SJCRH30 (cell line): ENCODE measurements at places on chromosomes 7 and 10. TPM values are rescaled to one million over a fixed set of nuclear protein-coding genes. Genes with fewer than 3 reads are reported as not detected.

- no peaks in the 10 kb centered on the region for H3K27me3 ChIP-seq
- no peaks in the 10 kb centered on the region for H3K36me3 ChIP-seq
- H3K27ac ChIP-seq: peak overlapping the region; percentile 87
- peak overlapping the region; percentile 52 for H3K4me3 ChIP-seq
- H3K4me1 ChIP-seq: peaks cover 47% of the 10 kb centered on the region
These were observed 4.9 kb downstream of the DYNC1I1 start for GRCh38 chr7:95777269-95777668.

GRCh38 chr7:26478550-26478949 is 186.9 kb downstream of the SNX10 start:
- H3K27ac ChIP-seq: no peak overlapping the region
- H3K4me3 ChIP-seq: no peak overlapping the region
- no peaks in the 10 kb centered on the region for H3K36me3 ChIP-seq
- DNase-seq: no peak

DNA sequence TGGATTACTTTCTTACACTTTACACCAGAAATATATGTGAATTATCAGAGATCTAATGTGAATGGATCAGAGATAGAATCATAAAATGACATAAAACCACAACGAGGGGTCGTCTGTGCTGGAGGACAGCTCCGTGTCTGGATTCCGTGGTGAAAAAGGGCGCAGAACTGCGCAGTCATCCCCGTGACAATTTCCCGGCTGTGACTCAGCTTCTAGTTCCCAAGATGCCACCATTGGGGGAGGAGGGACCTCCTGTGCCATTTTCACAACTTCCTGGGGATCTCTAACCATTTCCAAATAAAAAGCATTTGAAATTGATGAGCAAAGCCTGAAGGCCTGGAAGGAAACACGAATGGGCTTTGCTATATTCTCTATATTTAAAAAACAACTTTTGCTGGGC is 72.1 kb downstream of the PDGFA start:
- no peak overlapping the region for H3K27ac ChIP-seq
- H3K36me3 ChIP-seq: no peaks in the 10 kb centered on the region
- peaks cover 13% of the 10 kb centered on the region for H3K4me1 ChIP-seq
- DNase-seq: no peak

DNA sequence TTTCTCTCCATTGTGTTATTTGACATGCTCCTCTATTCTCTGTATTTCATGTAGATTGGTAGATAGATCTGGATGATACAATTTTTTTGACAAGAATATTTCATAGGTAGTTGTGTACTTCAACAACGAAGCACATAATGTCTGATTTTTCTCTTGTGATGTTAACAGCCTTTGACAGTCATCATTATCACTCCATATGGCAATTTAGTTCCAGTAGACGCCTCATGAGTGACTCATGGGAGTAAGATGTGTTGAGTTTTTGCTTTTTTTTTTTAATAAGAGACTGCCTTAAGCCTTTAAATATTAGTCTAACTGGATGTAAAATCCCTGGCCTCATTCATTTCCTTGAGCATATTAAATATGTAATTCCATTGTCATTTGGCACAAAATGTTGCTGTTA is 123.5 kb upstream of the ZNF32 start:
- DNase-seq: no peak
- H3K27me3 ChIP-seq: no peaks in the 10 kb centered on the region
- H3K27ac ChIP-seq: no peak overlapping the region
- no peaks in the 10 kb centered on the region for H3K4me1 ChIP-seq
- H3K4me3 ChIP-seq: no peak overlapping the region

DNA sequence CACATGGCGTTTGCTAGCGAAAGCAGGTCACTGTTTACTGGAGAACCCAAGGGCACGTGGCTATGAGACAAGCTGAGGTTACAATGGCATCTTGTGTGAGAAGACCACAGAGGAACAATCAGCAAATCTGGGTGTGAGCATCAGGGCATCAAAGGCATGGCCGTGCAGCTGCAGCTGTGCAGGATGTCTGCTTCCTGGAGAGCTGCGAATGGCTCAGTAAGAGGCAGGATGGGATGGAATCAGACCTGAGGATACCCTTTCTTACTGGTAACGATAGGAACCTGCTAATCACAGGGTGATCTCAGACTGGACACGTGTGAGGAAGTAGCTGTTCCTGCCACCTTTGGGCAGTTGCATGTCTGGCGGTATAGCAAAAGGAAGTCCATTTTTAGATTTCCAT is 119.5 kb downstream of the RNF216 start:
- DNase-seq: peak; percentile 67
- peaks cover 12% of the 10 kb centered on the region for H3K36me3 ChIP-seq
- H3K27me3 ChIP-seq: no peaks in the 10 kb centered on the region
- peak overlapping the region; percentile 12 for H3K27ac ChIP-seq
- no peak overlapping the region for H3K4me3 ChIP-seq

DNA sequence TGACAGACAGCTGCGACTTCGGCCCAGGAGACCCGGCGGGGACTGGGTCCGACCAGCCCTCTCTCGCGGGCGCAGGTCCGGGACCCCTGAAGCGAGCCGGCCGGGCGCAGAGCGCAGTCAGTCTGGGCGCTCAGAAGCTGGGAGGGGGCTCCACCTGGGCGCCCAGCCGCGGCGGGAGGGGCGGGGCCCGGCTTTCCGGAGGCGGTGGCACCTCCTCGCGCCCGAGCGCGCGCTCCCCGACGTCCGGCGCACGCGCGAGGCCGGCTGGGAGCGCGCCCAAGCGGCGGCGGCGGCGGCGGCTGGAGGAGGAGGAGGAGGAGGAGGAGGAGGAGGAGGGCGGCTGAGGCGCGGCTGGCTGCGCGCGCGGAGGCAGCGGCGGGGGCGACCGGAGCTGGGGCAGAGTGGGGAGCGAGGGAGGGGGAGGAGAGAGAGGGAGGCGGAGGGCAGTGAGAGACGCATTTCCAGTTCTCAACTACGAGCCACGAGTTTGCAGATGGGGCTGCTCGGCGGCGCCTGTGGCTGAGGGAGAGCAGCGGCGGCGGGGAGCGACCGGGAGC is at the start of gene PALS2:
Gene PALS2 (plus strand): TSS at position 456 of the 557 bp plus-strand sequence. CDS start 50,216 bp downstream, outside the sequence.
- no peaks in the 10 kb centered on the region for H3K36me3 ChIP-seq
- peak; percentile 77 for DNase-seq
- no peaks in the 10 kb centered on the region for H3K4me1 ChIP-seq
- H3K27ac ChIP-seq: peak within 1 kb of the TSS; percentile 49
- H3K27me3 ChIP-seq: peaks cover 11% of the 10 kb centered on the region; the same call in 1 of the 2 replicates
- H3K4me3 ChIP-seq: peak within 1 kb of the TSS; percentile 97

DNA sequence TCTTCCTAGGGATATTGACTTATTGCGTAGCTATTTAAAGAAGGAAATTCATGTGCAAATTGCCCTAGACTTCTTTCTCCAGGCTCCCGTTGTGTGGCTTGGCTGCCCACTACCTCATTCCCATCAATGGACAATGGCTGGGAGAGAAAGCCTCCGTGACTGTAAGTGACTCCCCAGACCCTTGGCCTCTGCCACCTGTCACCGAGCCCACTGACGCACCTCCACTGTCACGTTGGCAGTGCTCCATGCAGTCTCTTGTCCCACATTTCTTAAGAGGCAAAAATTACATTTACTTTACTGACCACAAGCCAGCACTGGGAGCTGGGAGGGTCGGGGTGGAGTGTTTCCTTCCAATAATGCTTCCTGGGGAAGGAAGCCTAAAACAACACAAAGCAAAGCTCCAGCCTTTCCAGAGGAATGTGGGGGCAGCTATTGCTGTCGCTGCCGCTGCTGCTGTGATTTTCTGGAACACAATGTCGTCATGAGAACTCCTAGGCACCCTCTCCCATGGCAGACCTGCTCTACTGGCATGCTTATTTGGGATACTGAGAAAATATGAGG is 89.7 kb upstream of the STEAP1B start:
- no peak overlapping the region for H3K4me3 ChIP-seq
- H3K36me3 ChIP-seq: no peaks in the 10 kb centered on the region
- H3K27ac ChIP-seq: no peak overlapping the region
- no peaks in the 10 kb centered on the region for H3K4me1 ChIP-seq
- DNase-seq: peak; percentile 13

- H3K27me3 ChIP-seq: no peaks in the 10 kb centered on the region
- H3K27ac ChIP-seq: peak overlapping the region; percentile 62
These were observed 59.0 kb upstream of the CHST15 start for GRCh38 chr10:124152139-124153022.

DNA sequence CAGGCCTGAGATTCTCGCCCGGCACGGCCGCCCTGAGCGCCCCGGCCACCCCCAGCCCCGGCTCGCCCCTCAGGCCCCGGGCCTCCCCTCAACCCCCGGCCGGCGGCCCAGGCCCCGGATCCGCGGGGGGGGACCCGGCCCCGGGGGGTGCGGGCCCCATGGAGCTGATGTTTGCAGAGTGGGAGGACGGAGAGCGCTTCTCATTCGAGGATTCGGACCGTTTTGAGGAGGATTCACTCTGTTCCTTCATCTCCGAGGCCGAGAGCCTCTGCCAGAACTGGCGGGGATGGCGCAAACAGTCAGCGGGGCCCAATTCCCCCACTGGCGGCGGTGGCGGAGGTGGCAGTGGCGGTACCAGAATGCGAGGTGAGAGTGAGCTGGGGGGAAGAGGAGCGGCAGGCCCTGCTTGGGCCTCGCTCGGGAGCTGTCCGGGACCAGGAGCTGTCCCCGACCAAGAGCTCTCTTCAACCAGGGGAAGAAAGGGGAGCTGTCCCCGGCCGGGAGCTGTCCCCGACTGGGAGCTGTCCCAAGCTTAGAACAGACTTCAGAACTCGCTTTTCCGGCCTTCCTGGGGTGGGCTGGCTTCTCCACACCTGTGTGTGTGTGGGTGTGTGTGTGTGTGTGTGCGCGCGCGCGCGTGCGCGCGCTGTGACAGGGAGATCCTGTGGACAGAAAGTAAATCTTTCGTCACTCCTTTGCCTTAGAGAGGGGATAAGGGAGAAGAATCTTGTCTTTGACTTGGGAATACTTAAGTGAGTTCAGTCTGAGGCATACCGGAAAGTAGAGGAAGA is 510 bp downstream of the ZSWIM8 start:
- no peak overlapping the region; the same call in 1 of the 2 replicates for H3K27ac ChIP-seq
- no peaks in the 10 kb centered on the region for H3K27me3 ChIP-seq
- peaks cover 7% of the 10 kb centered on the region for H3K4me1 ChIP-seq
- peak; percentile 58 for DNase-seq
- H3K36me3 ChIP-seq: peaks cover 12% of the 10 kb centered on the region

- no peaks in the 10 kb centered on the region for H3K27me3 ChIP-seq
- H3K36me3 ChIP-seq: no peaks in the 10 kb centered on the region
- H3K27ac ChIP-seq: no peak overlapping the region
- peaks cover 2% of the 10 kb centered on the region; the same call in 1 of the 2 replicates for H3K4me1 ChIP-seq
- DNase-seq: no peak
These were observed 25.7 kb upstream of the ADD3 start for GRCh38 chr10:109982123-109982522.

DNA sequence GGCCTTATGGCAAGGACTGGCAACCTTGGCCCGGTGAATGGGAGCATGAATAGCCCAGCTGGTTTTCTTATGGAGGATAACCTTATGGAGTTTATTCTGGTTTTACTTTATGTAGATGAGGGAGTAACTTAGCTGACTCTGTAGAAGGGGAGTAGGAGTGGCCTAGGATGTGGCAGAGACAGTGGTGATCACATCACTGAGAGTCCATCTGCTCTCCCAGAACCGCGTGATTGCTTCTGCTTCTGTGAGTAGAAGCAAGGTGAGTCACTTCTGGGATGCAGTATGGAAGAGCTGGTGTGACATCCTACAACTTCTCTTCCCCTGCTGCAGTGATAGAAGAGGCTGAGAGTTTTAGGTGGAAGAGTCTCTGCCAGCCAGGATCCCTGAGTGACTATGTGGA is 129.2 kb downstream of the RPS24 start:
- no peaks in the 10 kb centered on the region for H3K36me3 ChIP-seq
- H3K4me1 ChIP-seq: no peaks in the 10 kb centered on the region
- no peaks in the 10 kb centered on the region for H3K27me3 ChIP-seq
- no peak overlapping the region for H3K4me3 ChIP-seq
- no peak overlapping the region for H3K27ac ChIP-seq
- no peak for DNase-seq

- H3K27ac ChIP-seq: no peak overlapping the region
- no peaks in the 10 kb centered on the region for H3K27me3 ChIP-seq
- no peak overlapping the region for H3K4me3 ChIP-seq
- H3K36me3 ChIP-seq: no peaks in the 10 kb centered on the region
These were observed 233.2 kb downstream of the KLF6 start for GRCh38 chr10:3551761-3552160.

GRCh38 chr10:50807851-50808776 is 68.4 kb downstream of the ASAH2B start:
- H3K4me3 ChIP-seq: no peak overlapping the region
- H3K27me3 ChIP-seq: no peaks in the 10 kb centered on the region
- H3K36me3 ChIP-seq: no peaks in the 10 kb centered on the region
- H3K27ac ChIP-seq: no peak overlapping the region
- H3K4me1 ChIP-seq: no peaks in the 10 kb centered on the region

- DNase-seq: no peak
- no peak overlapping the region for H3K4me3 ChIP-seq
- H3K36me3 ChIP-seq: no peaks in the 10 kb centered on the region
- no peak overlapping the region for H3K27ac ChIP-seq
- 0 out of 2 replicates have a peak, but pooled peaks cover 3% of the 10 kb centered on the region for H3K27me3 ChIP-seq
These were observed 563.3 kb upstream of the POM121L12 start for GRCh38 chr7:52472006-52472620.

DNA sequence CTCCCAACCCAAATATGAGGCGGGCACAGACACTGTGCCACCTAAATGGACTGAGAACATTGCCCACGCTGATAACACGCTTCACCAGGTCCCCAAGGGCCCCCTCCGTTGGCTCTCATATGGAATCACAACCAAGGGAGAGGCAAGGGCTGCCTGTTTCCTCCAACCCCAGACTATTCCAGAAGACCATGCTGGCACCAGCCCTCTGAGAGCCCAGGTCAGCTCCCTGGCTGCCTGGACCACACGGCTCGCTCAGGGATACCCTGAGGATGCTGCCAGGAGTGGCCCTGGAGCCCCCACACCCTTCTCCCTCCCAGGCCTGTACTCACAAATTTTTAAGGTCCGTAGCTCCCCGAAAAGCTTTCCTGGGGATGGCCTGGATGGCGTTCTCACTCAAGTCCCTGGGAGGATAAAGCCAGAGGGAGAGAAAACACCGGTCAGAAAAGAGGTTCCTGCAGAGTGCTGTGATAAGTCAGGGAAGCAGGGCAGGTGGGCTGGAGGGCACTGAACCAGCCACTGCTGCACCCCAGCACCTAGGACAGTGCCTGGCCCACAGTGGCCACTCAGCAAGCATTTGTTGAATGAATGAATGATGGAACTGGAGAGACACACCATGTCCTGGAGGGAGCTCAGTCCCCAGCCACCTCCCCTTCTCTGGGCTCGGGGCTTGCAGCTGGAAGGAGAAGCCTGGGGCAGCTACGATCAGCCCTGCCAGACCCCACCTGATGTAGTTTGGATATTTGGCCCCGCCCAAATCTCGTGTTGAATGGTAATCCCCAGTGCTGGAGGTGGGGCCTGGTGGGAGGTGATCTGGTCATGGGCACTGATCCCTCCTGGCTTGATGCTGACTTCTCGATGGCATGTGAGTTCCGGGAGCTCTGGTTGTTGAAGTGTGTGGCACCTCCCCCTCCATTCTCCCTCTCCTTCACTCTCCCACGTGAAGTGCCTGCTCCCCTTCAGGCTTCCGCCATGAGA is 119.8 kb downstream of the SLIT1 start:
- H3K27me3 ChIP-seq: no peaks in the 10 kb centered on the region
- no peak overlapping the region for H3K4me3 ChIP-seq
- no peaks in the 10 kb centered on the region for H3K4me1 ChIP-seq

The CFAP58 gene
- 0.08 TPM in 1 of 2 replicates, not detected in the other for total RNA-seq

The CHN2 gene
- 3.5 and 4.7 TPM in 2 replicates for total RNA-seq

The AMPH gene
- 0.03 TPM in 1 of 2 replicates, not detected in the other for total RNA-seq

The DGKI gene
- 0.05 TPM in 1 of 2 replicates, not detected in the other for total RNA-seq
